ENCODE measurements at places on chromosomes 11 and 22. TPM values are rescaled to one million over a fixed set of nuclear protein-coding genes. Genes with fewer than 3 reads are reported as not detected.

GRCh38 chr11:17230867-17231851 lies 23.4 kb upstream of the PIK3C2A start:
- DNase-seq: no peak

DNA sequence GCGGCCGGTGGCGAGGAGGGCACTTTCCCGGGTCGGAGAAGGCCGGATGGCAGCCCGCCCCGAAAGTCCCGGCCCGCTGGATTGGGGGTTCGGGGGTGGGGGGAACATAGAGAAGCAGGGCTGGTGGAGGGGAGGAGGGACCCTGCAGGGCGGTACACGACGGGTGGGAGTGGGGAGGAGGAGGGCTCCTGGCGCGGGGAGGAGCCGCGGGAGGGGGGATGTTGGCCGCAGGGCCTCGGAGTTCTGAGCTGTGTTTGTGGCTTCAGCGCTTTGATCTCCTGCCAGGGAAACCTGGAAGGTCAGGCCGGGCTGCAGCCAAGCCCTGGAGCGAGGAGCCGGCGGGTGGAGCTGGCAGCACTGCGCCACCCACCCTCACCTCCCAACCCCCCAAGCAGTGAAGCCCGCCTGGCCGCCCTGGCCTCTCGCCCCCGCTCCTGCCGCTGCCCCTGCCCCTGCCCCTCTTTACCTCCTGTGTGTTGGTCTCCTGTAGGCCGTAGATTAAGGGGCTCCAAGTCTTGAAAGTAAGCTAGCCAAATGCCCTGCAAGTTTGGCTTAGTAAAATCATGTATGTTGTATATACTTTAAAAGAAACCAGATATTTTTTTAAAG lies 30.9 kb downstream of the C22orf31 start:
- no peak for DNase-seq

DNA sequence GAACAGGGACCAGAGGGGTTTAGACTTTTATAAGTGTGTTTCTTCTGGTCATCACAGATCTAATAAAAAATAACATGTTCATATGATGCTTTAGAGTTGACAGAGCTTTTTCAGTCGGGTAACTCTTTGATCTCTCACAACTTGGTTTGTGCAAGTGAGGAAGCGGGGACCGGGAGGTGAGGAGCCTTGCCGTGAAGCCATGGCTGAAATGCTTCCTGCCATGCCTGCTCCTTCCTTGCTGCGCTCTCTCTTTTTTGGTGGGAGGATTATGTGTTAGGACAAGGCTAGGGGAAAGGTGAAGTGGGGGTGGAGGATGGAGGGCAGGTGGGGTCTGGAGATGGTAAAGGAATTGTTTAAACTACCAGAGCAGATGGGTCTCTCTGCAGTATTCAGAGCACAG lies 23.8 kb downstream of the TEAD1 start:
- DNase-seq: no peak

DNA sequence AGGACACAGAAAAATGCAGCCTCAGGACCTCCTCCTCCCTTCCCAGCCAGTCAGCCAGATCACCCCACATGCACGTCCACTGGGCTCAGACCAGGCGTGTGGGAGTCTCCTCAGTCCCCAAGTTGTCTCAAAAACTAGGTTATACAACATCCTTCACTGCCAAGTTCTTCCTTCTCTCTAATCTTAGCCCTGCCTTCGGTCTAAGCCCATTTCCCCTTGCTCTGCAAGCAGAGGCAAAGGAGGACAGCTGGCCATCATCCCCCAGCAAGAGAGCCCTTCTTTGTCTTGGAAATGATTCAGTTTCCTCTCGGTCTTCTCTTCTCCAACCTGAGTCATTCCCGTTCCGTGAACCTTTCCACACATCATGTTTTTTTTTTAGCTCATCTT lies 14.0 kb upstream of the NRGN start:
- DNase-seq: no peak

DNA sequence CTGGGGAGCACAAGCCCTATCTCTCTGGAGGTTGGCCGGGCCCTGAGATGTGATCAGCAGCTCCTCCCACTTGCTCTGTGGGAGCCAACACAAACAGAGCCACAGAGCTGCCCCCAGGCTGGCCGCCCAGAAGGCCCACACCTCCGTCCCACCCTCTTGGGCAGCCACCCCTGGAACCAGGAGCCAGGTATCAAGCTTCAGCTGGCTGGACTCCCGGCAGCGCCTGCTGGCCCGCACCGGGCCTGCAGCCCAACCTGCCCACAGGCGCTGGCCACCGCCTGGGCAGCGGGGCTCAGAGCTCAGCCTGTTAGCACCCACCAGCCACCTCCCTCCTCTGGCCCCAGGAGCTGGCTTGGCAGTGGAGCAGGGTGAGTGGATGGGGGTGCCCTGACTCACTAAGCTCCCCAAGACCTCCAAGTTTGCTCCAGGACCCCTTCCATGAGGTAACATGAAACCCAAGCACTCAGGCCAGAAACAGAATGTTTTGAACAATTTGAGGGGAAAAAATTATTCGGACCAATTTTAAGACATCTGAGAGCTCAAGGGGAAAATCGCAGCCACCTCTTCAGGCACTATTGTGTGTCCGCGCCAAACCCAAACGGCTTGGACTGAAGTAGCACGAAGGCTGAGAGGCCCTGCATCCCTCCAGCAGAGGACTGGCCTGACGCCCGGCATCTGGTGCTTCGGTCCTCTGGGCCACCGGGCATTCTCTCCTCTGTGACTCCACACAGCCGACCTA lies 450.8 kb downstream of the SOX6 start:
- peak; percentile 54 for DNase-seq

- DNase-seq: no peak
These were observed 8.8 kb downstream of the NPTXR start for GRCh38 chr22:38834991-38835390.

GRCh38 chr22:44586999-44587736 lies 89.1 kb upstream of the RTL6 start:
- DNase-seq: no peak

DNA sequence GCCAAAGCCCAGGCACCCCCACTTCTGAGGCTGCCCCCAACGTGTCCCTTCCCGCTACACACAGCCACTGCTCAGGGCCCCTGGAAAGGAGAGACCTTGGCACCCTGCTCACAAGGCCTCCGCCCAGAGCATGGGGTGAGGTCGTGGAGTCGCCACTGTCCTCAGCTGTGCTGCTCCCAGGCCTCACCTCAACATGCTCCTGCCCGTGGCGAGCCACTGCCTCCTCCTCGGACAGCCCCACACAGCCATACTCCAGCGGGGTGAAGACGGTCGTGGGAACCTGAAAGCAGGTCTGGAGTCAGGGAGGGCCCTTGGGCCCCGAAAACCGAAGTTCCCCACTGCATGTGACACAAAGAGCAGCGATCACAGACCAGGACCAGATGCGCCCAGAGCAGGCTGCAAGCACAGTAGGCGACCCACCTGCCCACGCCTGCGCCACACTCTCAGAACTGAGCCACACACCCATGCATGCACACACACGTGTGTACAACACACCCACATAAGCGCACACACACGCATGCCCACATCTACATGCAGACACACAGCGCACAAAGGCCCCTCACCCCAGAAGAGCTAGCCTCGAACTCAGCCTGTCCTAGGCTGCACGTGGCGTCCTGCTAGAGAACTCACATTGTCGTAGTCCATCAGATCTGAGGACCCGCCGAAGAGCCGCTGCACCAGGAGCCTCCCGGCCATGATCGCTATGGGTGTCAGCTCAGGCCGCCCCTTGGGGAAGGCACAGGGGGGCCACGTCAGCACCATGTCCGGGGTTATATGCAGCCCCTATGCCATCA lies 25.5 kb upstream of the GNB1L start:
- DNase-seq: no peak

GRCh38 chr11:88402192-88402715 lies 64.7 kb upstream of the CTSC start:
- DNase-seq: no peak

DNA sequence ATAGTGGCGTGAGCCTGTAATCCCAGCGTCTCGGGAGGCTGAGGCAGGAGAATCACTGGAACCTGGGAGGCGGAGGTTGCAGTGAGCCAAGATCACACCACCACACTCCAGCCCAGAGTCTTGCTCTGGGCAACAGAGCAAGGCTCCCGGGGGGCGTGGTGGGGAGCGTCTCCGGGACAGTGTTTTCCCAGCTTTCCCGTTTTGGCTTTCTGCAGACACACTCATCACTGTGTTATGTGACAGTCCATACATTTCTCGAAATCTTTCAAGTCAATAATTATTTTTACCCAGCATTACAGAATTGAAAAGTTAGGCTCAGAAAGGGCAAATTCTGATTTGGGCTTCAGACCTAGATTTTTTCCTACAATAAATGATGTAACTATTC lies 31.7 kb downstream of the NEAT1 start:
- no peak for DNase-seq

GRCh38 chr11:83252941-83253340 lies 33.2 kb downstream of the CCDC90B start:
- DNase-seq: no peak

DNA sequence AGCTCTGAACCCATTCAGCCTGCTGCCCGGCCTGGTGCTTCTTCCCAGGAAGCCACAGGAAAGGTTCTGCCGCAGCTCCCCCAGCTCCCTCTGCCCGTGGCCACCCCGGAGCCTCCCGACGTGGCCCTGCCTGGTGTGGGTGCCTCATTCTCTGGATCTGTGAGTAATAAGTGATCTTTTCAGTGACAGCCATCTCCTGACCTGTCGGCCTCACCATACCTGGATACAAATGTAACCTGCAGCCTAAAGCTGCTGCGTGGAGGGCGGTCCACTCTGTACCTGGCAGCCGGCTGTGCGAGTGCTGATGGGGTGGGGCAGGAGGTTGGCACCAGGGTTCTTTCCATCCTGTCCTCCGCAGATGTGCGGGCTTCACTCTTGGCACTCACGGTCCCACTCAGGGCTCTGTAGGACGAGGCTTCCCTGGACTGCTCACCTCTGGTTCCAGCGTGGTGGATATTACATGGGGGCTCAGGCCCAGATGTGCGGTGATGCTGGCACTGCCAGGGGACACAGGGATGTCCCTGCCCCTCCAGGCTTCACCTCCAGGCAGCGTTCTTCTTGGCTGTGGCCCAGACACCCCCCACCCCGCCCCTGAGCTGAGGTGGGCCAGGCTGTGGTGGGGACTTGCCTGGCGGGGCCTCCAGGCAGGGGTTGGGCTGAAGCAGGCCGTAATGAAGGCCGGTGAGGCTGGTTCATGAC lies 748.5 kb downstream of the BRD1 start:
- no peak for DNase-seq

GRCh38 chr22:42156598-42156997 lies 26.0 kb upstream of the CYP2D6 start:
- DNase-seq: no peak

GRCh38 chr11:33615751-33616150 lies 84.9 kb downstream of the C11orf91 start:
- no peak for DNase-seq

The KIF18A gene
- 4.3 TPM for polyA plus RNA-seq

The OR8B8 gene
- polyA plus RNA-seq: not detected

The SLC22A25 gene
- 0.27 TPM for polyA plus RNA-seq

The RAPSN gene
- polyA plus RNA-seq: 73.5 TPM

The APOA4 gene
- not detected for polyA plus RNA-seq

The VPREB1 gene
- not detected for polyA plus RNA-seq

The ZNRF3 gene
- polyA plus RNA-seq: 8.4 TPM

The ZNF280B gene
- 6.9 TPM for polyA plus RNA-seq

The OR51I1 gene
- polyA plus RNA-seq: not detected

The UPK3A gene
- polyA plus RNA-seq: not detected

The DEFB131B gene
- not detected for polyA plus RNA-seq

The LUZP2 gene
- polyA plus RNA-seq: not detected

Data from muscle of arm (tissue), 14 donors.